ENCODE measurements at places on chromosomes 7 and 10. TPM values are rescaled to one million over a fixed set of nuclear protein-coding genes. Genes with fewer than 3 reads are reported as not detected.

Gene OR2A7
- total RNA-seq = 0.86 TPM

Gene WEE2
- total RNA-seq = 0.03 TPM

Gene SFTPA1
- not detected for total RNA-seq

Gene AP3M1
- 16.2 TPM for total RNA-seq

Gene CYP3A5
- 96.3 TPM for total RNA-seq

Gene HTR5A
- total RNA-seq = not detected
